ENCODE measurements at places on chromosomes 3 and 15. TPM values are rescaled to one million over a fixed set of nuclear protein-coding genes. Genes with fewer than 3 reads are reported as not detected.

Gene GOLGA8S
- not detected for total RNA-seq

- no peak overlapping the region for H3K4me3 ChIP-seq
- no peaks in the 10 kb centered on the region for H3K4me1 ChIP-seq
- no peaks in the 10 kb centered on the region for H3K36me3 ChIP-seq
- DNase-seq = no peak
- H3K27me3 ChIP-seq = no peaks in the 10 kb centered on the region
These were observed 21.0 kb upstream of the MOBP start for GRCh38 chr3:39446444-39446843.

- no peak for DNase-seq
- no peaks in the 10 kb centered on the region for H3K27me3 ChIP-seq
- no peaks in the 10 kb centered on the region for H3K36me3 ChIP-seq
- H3K4me1 ChIP-seq = no peaks in the 10 kb centered on the region
- no peak overlapping the region for H3K27ac ChIP-seq
These were observed 84.8 kb downstream of the ARPP21 start for GRCh38 chr3:35724106-35724505.

DNA sequence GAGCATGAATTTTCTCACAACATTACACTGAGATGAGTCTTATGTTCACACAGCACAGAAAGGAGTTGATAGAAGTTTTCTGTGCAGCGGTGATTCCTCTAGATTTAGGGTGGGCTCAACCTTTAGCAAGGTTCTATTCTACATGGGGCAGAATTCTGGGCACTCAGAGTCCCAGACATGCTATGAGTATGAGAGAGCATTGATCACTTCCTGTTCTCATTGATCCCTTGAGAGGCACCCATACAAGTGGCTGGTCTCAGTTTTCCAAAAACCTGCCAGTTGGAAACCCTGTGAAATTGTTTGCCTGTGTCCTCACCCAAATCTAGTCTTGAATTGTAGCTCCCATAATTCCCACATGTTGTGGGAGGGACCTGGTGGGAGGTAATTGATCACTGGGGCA, 112.5 kb upstream of the NR2F2 start:
- no peak for DNase-seq
- H3K4me1 ChIP-seq = no peaks in the 10 kb centered on the region
- H3K27me3 ChIP-seq = no peaks in the 10 kb centered on the region
- H3K36me3 ChIP-seq = no peaks in the 10 kb centered on the region

Gene ATP13A5
- not detected for total RNA-seq

DNA sequence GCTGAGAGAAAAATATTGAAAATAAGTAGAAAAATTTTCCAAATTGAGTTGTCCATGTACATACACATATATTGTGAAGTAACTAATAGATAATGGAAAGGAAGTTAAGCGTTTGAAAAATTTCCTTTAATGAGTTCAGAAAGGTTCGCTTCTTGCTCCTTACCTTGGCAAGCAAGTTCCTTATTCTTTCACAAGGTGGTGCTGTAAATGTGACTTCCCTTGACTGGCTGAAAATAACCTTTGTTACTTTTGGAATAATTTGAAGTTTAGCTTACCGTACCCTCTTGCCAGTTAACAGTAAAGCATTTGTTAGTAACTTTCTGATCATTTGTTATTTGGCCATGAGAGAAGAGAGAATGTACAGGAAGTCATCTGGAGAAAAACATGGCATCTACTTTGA, 41.6 kb downstream of the PYDC2 start:
- no peak overlapping the region for H3K4me3 ChIP-seq
- DNase-seq = no peak
- H3K27me3 ChIP-seq = no peaks in the 10 kb centered on the region
- H3K27ac ChIP-seq = no peak overlapping the region
- no peaks in the 10 kb centered on the region for H3K36me3 ChIP-seq
- H3K4me1 ChIP-seq = peaks cover 7% of the 10 kb centered on the region

Gene SEMA5B
- 0.68 TPM for total RNA-seq

DNA sequence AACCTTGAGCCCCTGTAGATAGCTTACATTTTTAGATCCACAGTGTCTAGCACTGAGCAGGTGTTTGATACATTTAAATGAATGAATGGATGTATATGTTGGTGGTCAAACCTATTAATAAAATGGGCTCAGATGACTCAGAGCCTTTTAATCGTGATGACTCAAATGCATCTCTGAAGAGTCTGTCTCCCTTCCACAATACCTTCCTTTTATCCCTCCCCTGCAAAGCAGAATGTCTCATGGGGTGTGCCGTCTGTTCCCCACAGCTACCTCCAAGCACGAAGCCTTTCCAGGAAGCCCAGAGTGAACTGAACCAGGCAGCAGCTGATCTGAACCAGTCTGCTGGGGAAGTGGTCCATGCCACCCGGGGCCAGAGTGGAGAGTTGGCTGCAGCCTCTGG, 303.5 kb upstream of the TPM1 start:
- H3K4me1 ChIP-seq = peaks cover 16% of the 10 kb centered on the region
- H3K36me3 ChIP-seq = peaks cover 29% of the 10 kb centered on the region
- H3K27ac ChIP-seq = no peak overlapping the region
- no peak overlapping the region for H3K4me3 ChIP-seq

GRCh38 chr15:39602143-39602542, 21.3 kb downstream of the THBS1 start:
- DNase-seq = no peak
- no peaks in the 10 kb centered on the region for H3K4me1 ChIP-seq
- H3K4me3 ChIP-seq = no peak overlapping the region
- no peak overlapping the region for H3K27ac ChIP-seq

Gene PEX11A
- 11.1 TPM for total RNA-seq

DNA sequence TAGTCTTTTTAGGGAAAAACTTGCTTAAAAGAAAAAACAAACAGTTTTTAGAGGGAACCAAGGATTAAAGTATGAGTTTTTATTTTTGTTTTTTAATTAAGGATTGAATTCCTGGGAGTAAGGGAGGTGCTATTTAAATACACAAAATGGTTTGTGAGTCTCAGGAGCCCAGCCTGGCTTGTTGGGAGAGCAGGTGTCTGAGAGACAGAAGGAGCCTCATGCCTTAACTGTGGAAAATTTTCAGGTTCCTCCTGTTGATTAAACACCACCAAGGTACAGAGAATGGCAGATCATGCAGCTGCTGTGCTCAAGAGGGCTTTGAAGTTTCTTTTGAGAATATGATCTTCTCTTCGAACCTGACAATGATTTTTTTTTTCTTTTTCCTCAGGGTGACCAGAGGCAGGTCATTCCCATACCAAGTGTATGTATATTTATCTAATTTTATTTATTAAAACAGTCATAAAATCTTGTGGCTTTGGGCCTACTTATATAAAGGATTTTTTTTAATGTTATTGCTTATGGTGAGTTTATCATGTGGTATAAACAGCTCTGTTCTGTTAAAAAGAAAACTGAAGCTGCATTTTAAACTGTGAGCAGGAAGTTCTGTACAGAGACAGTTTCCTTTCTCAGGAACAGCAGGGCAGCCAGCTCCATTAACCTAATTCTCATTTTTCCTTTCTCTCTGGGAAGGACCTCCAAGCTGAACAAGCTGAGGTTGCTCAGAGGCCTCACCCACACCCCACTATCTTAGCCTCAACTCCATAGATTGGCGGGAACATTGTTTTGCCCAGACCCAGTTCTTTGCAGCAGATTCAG, 33.7 kb upstream of the VILL start:
- peaks cover 26% of the 10 kb centered on the region for H3K4me1 ChIP-seq
- H3K27ac ChIP-seq = peak overlapping the region; percentile 78
- no peaks in the 10 kb centered on the region for H3K36me3 ChIP-seq
- no peak overlapping the region for H3K4me3 ChIP-seq
- H3K27me3 ChIP-seq = no peaks in the 10 kb centered on the region

DNA sequence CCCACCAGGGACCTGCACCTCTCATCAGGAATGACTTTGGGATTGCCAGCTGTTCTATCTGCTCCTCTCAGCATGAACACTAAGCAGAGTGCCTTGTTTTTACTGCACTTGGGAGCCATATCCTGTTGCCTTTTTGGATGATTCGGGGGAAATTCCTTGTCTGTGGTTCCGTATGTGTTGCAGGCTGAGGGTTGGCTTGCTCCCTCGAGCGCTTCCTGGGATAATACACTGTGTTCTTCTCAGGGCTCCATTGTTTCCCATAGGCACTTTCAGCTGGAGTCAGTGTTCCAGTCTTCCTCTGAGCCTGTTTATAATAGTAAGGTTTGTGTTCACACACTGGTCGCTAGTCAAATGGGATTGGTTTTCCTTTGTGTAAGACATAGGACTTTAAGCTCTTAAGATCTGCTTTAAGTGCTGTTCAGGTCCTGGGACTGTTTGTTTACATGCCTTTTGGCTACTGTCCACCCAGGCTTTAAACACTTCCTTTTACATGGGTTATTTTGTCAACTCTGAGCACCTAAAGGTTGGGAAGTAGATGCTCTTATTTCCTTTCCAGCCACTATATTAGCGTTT, 23.4 kb downstream of the BOC start:
- no peak for DNase-seq
- peak overlapping the region; percentile 68 for H3K27ac ChIP-seq
- H3K27me3 ChIP-seq = no peaks in the 10 kb centered on the region
- H3K4me1 ChIP-seq = no peaks in the 10 kb centered on the region
- no peak overlapping the region for H3K4me3 ChIP-seq

DNA sequence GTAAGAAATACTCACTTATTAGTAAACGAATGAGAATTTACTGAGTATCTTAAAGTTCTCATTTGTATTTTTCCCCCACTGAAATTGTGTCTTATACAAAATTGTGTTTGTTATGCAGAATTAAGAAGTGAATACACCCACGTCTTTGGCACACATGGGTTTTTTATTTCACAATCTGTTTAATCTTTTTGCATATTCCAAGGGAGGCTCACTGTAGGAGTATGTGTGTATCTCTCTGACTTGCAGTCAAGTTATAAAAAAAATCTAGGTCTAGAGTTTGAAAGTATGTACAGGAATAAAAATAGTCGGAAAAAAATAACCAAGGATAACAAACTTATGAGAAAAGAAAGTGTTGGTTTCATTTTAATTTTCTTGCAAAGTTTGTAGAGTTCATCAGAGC, 255.2 kb downstream of the PDCD6IP start:
- DNase-seq = no peak
- H3K36me3 ChIP-seq = no peaks in the 10 kb centered on the region
- H3K27ac ChIP-seq = no peak overlapping the region
- H3K4me1 ChIP-seq = no peaks in the 10 kb centered on the region
- H3K27me3 ChIP-seq = no peaks in the 10 kb centered on the region

DNA sequence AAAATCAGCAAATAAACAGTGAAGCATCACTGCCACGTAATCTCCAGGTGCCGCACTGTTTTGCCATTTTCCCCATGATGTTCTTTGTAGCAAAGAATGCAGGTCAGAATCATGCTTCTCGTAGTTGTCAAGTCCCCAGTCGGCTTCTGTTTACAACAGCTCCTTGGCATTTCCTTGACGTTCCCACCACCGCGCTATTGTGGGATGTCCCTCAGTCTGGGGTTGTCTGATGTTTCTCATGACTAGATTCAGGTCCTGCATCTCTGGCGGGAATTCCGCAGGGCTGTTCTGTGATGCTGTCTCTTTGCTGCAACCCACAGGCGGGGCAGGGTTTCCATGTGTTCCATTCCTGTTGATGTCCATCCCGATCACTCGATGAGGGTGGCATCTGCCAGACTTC, 117.9 kb upstream of the SMAD3 start:
- no peaks in the 10 kb centered on the region for H3K27me3 ChIP-seq
- H3K4me3 ChIP-seq = no peak overlapping the region
- peak; percentile 35 for DNase-seq
- no peaks in the 10 kb centered on the region for H3K36me3 ChIP-seq
- H3K27ac ChIP-seq = no peak overlapping the region
- no peaks in the 10 kb centered on the region for H3K4me1 ChIP-seq

DNA sequence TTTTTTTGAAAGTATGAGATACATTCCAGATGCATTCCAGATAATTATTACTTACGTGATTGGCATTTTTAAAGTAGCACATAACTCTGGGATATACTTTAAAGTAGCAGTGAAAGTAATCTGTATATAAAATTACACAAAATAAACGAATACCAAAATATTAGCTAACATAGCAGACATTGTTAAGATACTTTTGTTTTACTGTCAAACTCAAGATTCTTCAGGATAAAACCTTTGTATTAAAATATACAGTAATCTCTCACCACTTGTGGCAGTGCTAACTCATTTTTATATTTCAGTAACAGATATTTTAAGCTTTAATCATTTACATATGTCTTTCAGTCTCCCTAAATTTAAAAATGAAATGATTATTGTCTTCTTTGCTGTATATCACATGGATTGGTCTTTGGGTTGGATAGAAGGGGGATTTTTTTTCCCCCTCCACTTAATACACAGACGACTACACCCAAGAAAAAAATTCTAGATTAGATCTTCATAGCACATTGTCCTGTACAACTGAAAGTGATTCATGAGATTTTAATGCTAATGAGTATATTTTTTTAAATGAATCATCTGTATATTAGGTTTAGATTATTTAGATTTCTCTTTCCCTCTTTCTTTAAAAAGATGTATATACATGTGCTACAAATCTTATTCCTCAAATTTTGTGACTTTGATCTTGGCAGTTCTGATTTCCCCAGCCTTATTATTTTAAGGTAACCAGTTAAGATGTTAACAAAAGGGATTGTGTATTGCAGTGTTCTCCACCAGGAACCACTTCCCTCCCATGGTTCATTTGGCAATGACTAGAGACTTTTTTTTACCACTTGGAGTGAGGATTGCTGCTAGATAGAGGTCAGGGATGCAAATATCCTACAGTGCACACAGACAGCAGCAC, 24.5 kb upstream of the EBLN2 start:
- no peak overlapping the region for H3K4me3 ChIP-seq
- H3K27ac ChIP-seq = no peak overlapping the region
- DNase-seq = no peak
- H3K36me3 ChIP-seq = no peaks in the 10 kb centered on the region
- H3K4me1 ChIP-seq = no peaks in the 10 kb centered on the region
- H3K27me3 ChIP-seq = no peaks in the 10 kb centered on the region

DNA sequence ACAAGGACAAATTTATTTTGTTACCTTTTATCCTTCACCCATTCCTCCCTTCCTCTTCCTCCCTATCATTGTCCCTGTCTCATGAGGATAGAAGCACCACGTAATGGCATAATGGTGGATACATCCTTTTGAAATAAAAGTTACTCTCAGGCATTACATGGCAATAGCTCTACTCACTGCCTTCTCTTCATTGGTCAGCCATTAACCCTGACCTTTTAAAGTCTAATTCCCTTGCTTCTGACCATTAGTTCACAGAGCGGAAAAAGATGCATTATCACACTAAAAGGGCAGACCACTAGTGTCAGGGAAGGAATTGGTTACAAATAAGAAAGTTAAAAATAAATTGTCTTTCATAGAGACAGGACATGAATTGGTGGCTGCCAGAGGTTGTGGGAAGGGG, 54.6 kb upstream of the EIF1B start:
- H3K4me3 ChIP-seq = no peak overlapping the region
- H3K36me3 ChIP-seq = no peaks in the 10 kb centered on the region
- no peak for DNase-seq
- H3K27ac ChIP-seq = no peak overlapping the region

GRCh38 chr3:192444096-192444790, 283.1 kb downstream of the FGF12 start:
- H3K36me3 ChIP-seq = no peaks in the 10 kb centered on the region
- H3K27ac ChIP-seq = no peak overlapping the region
- H3K27me3 ChIP-seq = no peaks in the 10 kb centered on the region
- H3K4me1 ChIP-seq = no peaks in the 10 kb centered on the region
- H3K4me3 ChIP-seq = no peak overlapping the region

Measured in sigmoid colon (tissue), 7 donors.